ENCODE measurements at places on chromosomes 4 and X.

- no peak for DNase-seq
Measured at GRCh38 chrX:122188751-122189150, 995.3 kb upstream of the GRIA3 start.

GRCh38 chr4:26784207-26784865, 76.3 kb upstream of the STIM2 start:
- DNase-seq, result no peak

- DNase-seq, result no peak
Measured at GRCh38 chr4:139736661-139737060, 71.0 kb downstream of the MGST2 start.

- no peak for DNase-seq
Measured at GRCh38 chr4:158065176-158065575, 107.6 kb downstream of the GASK1B start.

DNA sequence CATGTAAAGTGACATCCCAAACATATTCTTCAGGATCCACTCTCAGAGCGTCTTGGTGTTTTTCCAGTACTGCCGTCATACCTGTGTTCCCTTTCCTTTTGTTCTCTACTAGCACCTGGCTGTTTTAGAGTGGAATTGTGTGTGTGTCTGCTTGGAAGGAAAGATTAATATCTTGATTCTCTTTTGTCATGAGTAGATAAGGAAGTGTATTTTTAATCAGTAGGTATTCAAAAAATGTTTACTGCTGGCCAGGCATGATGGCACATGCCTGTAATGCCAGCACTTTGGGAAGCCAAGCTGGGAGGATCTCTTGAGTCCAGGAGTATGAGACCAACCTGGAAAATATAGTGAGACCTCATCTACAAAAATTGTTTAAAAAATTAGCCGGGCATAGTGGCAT, 198.8 kb downstream of the CBR4 start:
- DNase-seq, result no peak

- no peak for DNase-seq
Measured at GRCh38 chr4:75637176-75637575, 6.8 kb upstream of the CDKL2 start.

- no peak for DNase-seq
Measured at GRCh38 chr4:121390335-121390734, 9.5 kb upstream of the QRFPR start.

DNA sequence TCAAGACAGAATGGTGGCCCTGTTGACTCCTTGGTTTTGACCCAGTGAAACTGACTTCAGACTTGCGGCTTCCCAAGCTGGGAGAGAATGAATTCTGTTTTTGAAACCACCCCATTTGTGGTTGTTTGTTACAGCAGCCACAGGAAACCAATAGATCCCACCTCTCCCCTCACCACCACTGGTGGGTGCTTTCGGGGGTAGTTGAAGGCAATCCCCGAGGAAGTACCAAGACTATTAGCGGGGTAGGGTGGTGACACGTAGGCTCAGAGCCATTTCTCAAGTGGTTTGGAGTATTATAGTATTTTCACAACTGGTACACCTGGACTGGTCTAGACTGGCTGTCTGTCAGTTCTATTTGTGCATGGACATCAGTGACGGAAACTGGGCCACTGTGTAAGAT, 189.1 kb upstream of the RBPJ start:
- no peak for DNase-seq

GRCh38 chrX:86806786-86807185, 658.5 kb downstream of the DACH2 start:
- DNase-seq, result no peak

DNA sequence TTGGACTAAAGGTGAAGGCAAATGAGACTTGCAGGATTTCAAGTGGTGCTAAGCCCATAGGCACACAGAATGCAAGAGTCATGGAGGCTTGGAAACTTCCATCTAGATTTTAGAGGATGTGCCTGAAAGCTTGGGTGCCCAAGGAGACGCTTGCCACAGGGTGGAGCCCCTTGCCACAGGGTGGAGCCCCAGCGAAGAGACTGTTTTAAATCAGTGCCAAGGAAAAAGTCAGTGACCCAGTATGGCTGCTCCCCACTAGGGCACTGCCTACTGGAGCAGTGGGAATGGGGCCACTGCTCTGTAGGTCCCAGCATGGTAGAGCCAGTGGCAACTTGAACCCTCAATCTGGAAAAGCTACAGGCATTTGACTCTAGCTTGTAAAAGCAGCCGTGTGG, 794.2 kb upstream of the LCORL start:
- no peak for DNase-seq

GRCh38 chr4:7202411-7202810, 10.1 kb downstream of the SORCS2 start:
- no peak for DNase-seq

Measured in stimulated activated CD8-positive, alpha-beta memory T cell treated with anti-CD3 and anti-CD28 coated beads, Interleukin-7, amount 100 ng/mL, for 24 hours (primary cell).